ENCODE measurements at places on chromosomes 1 and 21.

DNA sequence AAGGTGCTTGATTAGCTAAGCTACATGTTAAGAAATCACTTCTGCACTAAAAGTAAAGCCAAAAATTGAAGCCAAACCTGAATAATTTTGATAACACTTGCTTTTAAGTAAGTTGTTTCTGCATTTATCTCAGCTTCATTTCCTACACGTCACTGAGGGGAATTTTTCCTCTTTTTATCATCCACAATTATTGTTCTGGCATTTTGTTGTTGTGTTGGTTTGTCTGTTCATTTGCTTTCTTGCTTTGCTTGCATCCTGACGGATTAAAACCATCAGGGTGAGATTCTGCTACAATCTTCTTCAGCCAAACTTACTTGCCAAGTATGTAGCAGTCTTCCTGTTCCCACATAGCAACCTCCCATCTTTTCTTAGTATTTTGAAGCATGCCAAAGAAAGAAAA lies 18.0 kb upstream of the EEIG2 start:
- DNase-seq = no peak

DNA sequence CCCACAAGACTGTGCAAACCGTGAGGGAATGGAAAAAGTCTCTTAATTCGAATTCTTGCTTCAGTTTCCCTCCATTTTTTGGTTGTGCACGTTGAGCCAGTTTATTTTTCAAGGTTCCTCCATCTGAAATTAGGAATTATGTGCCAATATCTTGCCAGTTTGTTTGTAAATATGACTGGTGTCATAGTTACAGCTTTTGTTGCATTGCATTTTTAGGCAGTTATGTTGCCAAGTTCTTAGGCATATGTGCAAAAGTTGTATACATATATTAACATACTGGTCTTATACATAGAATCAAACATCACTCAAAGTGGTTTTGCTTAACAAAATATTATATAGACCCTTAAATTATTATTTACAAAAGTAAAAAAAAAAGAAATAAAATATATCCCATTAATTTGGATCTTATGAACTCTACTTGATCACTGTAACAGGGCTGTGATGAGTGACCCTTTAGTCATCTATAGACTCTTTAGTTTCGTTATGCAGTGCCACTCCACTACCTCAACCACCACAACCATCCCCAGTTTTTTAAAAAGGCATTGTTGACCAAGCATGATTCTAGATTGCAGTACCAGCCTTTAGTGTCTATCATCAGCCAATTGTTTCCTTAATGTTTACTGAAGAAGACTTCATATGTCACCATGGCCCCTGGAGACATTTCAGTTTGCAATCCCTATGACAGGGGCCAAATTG lies 20.9 kb upstream of the DYNLT5 start:
- no peak for DNase-seq

GRCh38 chr1:24927988-24928688 lies 1.9 kb downstream of the RUNX3 start:
- no peak for DNase-seq

DNA sequence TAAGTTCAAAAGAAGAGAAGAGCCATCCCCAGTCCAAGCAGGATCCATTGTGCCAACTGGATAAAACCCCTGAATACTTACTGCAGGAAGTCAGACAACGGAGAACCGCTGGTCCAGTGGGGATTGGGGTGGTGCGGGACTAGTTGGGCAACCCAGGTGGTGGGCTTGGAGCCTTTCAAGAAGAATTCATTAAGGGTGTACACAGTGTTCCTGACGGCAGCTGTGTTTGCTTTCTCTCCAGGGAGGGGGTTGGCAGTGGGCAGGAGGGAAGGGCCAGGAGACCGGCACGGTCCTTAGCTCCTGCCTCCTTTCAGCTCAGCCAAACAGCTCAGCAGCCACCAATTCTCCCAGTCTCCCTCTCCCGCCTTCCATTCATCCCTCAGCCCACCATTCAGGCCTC lies 7.1 kb upstream of the CDK18 start:
- DNase-seq = no peak

DNA sequence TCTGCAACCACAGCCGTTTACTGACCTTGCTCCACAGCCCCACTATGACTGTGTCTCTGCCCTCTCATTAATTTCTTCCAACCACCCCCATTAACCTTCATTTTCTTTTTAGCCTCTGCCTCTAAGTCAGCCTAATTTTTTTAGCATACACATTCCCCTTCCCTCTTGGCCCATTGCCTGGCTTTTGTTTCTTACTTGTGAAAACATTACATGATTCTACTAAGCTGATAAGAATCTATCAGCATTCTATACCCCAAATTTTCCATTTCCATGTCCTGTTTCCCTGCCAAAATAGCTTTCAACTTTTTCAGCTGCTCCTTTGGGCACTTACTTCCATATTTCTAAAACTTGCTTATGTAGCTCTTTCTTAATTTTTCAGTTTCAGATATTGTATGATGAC lies 79.8 kb downstream of the PCP4 start:
- DNase-seq = no peak

DNA sequence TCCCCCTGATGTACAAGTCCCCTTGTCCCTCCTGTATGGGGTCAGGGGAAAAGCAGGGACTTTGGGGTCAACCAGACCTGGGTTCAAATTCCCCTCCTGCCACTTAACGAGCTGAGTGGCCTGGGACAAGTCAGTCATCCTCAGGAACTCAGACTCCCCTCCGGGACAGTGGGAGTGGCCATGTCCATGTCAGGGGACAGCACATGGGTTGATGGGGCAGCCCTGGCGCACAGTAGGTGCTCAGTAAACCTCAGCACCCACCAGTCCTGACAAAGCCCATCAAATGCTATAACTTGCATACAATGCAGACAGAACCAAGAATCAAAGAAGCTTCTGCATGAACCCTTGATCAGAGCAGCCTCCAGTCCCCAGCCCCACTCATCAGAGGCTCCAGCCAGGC lies 30.0 kb downstream of the MATN1 start:
- no peak for DNase-seq

- no peak for DNase-seq
Measured at GRCh38 chr1:56453417-56454078, 125.8 kb downstream of the PLPP3 start.

- no peak for DNase-seq
Measured at GRCh38 chr1:10242811-10243210, 32.4 kb downstream of the KIF1B start.

DNA sequence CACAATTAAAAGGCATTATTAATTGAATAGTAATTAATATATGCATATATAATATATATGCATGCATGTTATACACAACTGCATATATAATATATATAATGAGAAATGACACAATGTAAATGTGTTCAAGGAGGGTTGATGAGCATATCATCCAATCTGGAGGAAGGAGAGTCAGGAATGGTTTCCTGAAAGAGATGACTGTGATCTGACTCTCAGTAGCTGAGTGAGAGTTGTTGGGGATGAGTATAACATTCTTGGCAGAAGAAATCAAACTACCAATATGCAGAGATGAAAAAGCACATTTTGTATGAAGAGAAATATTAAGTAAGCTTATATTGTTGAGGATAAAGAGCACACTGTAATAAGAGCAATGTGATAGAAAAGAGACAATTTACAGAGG lies 37.3 kb downstream of the F13B start:
- DNase-seq = no peak

DNA sequence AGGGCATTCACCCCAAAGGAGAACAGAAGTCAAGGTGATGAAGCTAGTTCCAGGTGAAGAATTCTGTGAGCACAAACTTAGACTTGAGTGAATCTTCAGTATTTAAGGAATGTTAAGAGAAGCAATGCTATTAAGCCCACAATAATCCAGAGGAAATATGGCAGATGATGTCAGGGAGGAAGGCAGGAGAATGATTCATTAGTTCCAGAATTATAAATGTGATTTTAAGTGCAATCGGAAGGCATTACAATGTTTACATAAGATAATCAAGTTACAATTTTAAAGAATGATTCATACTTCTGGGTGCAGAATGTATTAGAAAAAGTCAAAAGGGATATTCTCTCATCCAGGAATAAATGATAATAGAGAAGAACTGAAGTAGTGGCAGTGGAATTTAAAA lies 545.2 kb upstream of the BRINP3 start:
- no peak for DNase-seq
